ENCODE measurements at places on chromosomes 16 and 17.
A peak's percentile ranks its signal among the peaks of the same experiment; 100 is the strongest.

- DNase-seq: no peak
Observed at GRCh38 chr17:75260641-75261335, 618 bp downstream of the GGA3 start.

DNA sequence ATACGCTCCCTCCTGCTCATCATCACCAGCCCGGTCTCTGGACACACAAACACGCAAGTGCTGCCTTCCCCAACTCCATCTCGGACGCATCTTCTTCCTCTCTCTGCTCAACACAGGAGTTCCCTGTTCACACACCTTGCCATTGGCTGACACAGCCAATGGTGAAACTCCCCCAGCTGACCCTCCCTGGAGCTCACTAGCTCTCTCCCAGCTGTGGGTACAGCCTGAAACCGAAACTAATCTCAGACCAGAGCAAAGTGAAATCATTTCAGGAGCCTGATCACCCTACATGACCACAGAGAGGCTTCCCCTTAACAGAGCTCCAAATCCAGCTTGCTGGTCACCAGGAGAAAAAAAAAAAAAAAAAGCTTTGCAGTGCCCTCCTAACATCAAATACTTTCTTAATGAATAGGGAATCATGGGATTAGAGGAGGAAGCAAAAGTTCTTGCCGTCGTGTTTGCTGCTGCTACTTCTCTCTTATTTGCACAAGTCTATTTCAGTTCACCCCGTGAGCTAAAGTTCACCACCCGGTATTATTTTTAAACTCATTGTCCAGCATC lies 8.3 kb downstream of the CUEDC1 start:
- no peak for DNase-seq

DNA sequence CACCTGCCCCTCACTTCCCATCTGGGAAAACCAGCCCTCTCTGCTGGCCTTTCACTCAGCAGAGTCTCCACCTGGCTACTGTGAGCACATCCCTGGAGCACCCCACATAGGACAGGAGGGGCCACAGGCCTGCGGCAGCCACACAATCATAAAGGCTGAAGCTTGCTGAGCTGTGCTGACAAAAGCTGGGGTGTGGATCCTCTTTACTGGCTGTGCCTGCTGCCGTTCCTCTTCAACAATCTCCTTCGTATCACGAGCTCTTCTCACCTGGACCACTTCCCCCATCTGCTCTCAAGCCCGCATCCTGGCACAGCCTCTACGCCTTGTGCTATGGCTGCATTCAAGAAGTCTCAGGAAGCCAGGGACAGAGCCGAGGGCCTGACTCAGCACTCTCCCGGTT lies 86.1 kb downstream of the ZNF778 start:
- DNase-seq: no peak

- DNase-seq: no peak
Observed at GRCh38 chr17:17737961-17738894, 57.0 kb downstream of the RAI1 start.

GRCh38 chr16:67260426-67261063 lies 11.8 kb downstream of the SLC9A5 start:
- DNase-seq: peak; percentile 5

All from NCI-H1930 (cell line).